NCI-H446 (cell line): ENCODE measurements at places on chromosomes 12 and 14.

- DNase-seq, result no peak
Measured at GRCh38 chr12:49925433-49926204, 21.9 kb upstream of the FAIM2 start.

DNA sequence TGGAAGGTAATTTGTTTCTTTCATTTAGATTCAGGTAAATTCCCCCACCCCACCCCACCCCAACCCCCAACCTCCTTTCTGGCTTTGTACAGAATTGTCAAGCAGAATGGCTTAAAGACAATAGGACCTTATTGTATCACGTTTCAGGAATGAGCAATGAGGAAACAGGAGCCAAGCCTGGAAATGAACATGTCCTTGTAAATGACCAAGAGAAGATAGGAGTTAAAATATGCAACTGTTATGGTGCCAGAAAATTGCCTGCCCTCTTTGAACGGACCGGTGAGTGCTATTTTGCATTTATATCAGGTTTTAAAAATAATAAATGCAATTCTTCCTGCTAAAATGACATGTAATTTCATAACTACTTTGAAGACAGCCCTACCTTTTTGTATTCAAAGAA, 141.6 kb upstream of the PELI2 start:
- DNase-seq, result no peak

GRCh38 chr12:102540815-102541385, 60.5 kb upstream of the IGF1 start:
- DNase-seq, result no peak

DNA sequence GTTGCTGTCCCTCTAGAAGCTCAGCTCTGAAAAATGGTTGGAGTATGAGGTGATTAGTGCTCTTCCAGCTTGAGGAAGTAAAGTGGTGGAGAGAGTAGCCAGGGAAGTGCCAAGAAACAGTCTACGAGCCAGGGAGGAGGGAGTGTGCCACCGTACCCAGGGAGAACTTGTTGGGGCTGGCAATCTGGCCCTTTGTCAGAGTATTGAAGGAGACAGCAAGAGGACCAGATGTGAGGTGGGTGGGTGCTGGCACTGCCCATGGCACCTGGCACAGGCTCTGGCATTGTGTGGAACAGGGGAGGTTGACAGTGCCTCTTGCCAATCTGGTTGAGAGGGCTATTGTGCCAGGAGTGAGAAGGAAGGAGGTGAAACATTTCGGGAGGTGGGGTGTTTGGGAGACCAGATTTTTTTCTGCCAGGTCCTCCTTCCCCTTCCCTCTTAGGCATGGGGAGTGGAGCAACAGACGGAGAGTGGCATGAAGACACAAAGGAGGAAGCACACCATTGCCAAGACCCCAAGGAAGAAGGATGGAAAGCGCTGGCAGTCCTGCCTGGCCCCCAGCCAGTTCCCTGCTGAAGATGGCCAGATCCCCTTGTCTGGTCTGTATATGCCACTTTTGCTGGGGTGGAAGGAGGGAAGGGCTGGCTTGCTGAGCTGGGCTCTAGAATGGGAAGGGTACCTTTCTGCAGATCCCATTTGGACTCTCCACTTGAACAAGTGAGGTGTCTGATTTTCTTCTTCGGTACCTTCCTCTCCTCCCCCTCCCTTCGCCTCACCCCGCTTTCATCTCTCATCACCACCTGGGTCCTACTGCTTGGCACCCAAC, 37.5 kb downstream of the ZFHX2 start:
- DNase-seq, result peak; percentile 96

DNA sequence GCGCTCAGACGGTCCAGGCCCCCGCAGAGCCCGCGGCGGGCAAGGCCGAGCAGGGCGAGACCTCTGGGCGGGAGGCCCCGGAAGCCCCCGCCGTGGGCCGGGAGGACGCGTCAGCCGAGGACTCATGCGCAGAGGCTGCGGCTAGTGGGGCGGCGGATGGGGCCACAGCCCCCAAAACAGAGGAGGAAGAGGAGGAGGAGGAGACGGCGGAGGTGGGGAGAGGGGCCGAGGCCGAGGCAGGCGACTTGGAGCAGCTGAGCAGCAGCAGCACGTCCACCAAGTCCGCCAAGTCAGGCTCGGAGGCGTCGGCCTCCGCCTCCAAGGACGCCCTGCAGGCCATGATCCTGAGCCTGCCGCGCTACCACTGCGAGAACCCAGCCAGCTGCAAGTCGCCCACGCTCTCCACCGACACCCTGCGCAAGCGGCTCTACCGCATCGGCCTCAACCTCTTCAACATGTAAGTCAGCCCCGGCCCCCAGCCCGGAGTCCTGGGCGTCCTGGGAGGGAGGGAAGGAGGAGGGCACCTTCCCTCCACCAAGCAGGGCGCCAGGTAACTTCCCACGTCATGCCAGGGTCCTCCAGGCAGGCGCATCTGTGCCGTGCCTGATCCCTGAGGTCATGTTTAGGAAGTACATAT, 72.4 kb downstream of the IQSEC3 start:
- DNase-seq, result no peak

GRCh38 chr12:104852102-104852501, 106.0 kb downstream of the SLC41A2 start:
- no peak for DNase-seq

- no peak for DNase-seq
Measured at GRCh38 chr14:91396959-91397815, 20.4 kb downstream of the CCDC88C start.

- peak; percentile 97 for DNase-seq
Measured at GRCh38 chr14:35341751-35342488, 49.7 kb downstream of the PSMA6 start.

DNA sequence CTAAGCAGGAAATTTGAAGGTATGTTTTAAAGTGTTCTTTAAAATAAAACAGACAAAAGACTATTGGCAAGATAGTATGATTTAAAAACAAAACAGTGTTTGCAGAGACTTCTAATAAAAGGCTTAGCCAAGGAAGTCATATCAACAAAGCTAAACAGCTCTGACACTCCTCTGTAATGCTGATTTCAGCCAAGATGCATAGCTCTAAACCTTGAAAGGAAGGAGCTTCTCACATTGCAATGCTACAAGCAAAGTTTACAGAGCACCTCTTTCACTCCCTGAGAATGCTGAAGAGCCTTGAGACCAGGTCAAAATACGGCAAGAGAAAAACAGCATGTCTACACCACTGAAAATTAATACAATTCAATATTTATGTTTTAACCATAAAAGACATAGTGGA, 51.8 kb downstream of the PARP11 start:
- DNase-seq, result no peak

- DNase-seq, result no peak
Measured at GRCh38 chr14:93262446-93262845, 55.4 kb downstream of the UBR7 start.

DNA sequence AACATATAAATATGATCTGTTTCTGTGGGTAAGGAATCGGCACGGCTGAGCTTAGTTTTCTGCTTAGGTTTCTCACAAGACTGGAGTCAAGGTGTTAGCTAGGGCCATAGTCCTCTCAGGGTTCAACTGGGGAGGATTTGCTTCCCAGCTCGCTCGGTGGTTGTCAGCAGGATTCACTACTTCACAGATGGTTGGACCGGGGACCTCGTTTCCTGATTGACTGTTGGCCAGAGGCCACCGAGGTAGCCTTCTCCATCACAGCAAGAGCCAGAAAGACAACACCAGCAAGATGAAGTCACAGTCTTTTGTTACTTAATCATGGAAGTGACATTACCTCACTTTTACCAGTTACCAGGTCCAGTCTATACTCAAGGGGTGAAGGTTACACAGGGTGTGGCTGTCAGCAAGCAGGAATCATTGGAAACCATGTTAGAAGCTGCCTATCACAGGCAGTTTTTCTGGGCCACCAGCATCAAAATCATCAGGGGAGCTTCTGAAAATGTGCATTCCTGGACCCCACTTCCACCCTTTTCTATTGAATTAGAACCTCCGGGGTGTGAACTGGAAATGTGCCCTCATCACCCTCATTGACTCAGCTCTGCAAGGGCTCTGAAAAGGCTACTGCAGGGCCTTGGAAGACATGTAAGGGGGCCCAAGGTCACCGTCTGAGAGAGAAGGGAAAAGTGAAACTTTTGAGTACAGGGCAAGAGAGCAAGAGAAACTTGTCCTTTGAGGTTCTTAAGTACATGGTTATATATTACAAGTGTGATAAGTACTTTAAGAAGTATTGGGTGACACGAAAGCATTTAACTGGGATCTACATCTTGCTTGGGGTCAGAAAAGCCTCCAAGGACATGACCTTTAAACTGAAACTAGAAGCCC, 10.9 kb downstream of the COPS7A start:
- DNase-seq, result no peak

GRCh38 chr12:95674631-95675030, 115.9 kb downstream of the NTN4 start:
- peak; percentile 98 for DNase-seq

DNA sequence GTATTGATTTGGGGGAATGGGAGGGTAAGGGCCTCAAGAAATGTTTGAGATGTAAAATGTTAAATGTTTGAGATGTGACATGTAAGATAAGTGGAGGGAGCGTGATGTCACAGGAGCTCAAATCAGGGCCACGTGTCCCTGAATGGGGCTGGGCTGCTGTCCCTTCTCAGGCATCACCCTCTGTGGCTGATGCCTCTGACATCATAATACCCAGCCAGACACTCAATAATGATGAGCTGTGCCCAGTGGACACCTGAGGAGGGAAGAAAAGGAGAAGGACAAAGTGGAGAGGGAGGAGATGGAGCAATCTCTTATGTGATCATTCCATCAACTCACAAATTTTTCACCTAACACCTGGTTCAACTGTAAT, 120.8 kb downstream of the SAMD4A start:
- DNase-seq, result no peak

GRCh38 chr12:13071305-13072280, 27.4 kb downstream of the FAM234B start:
- no peak for DNase-seq

- DNase-seq, result no peak
Measured at GRCh38 chr12:77248036-77248435, 182.7 kb upstream of the E2F7 start.

GRCh38 chr14:93984987-93985410, 8.6 kb upstream of the ASB2 start:
- DNase-seq, result no peak

GRCh38 chr12:14954269-14954668, 7.1 kb downstream of the ARHGDIB start:
- DNase-seq, result no peak

DNA sequence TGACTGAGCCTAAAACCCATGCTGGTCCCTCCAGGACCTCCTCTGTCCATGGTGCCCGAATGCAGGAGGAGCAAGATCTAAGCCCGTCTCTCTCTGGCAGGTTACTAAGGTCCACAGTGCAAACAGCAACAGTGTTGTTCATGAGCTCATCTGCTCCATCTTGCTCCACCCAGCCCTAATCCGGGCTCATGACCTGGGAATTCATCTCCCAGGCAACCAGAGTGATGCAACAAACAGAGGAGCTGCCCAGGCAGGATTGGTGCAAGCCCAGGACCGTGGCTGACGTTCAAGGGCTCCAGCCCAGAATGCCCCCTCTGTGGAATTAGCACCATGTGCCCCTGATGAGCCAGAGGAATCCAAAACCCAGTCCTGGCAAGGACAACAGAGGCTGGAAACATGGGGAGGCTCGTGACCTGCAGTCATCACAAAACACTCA, 29.9 kb downstream of the HSPB8 start:
- DNase-seq, result peak; percentile 44

GRCh38 chr14:105378873-105379685, 19.3 kb upstream of the TEX22 start:
- DNase-seq, result no peak

DNA sequence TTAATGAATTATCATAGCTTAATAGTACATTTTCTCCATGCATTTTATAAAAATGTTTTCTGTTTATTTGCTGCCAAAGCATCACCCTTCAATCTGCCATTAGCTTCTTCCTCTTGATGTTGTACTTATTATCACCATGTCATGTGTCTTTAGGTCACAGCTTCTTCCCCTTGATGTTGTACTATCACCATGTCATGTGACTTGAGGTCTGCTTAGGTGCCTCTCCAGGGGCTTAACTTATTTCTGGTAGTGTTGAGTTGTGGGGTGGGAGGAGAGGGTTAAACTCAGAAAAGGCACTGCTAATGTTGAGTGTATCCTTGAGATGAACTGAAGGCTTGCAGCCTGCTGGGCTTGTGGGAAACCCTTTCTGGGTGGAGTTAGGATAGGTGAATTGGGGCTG, 87.8 kb downstream of the DAAM1 start:
- no peak for DNase-seq

- no peak for DNase-seq
Measured at GRCh38 chr12:109737631-109738030, 24.0 kb downstream of the FAM222A start.

DNA sequence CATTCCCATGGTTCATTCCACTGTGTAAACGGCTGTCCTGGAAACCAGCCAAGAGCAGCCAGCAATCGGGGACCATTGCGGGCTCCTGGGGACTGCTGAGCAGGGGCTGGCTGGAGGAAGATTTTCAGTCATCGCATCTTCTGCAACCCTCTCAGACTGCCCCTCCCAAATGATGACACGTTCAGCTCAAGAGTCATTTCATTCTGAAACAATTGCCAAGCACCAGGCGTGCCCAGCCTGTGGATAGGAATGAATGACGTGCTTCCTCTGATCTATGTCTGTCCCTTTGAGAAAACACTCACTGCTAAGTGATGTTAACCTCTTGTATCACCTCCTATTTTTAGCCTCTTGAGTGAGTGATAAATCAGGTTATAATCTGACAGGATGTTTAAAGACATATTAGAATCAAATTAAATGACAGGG, 62.0 kb downstream of the NDUFA12 start:
- DNase-seq, result no peak

- no peak for DNase-seq
Measured at GRCh38 chr14:74299061-74299545, 3.6 kb downstream of the ABCD4 start.

DNA sequence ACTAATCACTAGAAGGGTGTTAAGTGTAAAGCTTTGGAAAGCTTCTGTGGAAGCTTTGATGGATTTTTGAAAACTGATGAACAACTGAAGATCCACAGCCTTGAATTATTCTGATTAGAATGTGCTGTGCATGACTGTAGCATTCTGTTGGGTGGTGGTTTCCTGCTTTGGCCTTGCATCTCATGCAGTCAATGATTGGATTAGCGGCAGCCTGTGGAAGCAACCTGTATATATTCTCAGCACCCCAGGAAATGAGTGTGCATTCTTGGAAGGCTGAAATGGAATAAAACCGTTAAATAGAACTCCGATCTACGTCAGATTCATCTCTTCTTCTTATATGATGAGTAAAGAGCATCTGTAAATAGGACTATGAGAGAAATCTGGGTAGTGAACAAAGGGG, 120.2 kb downstream of the SLC16A7 start:
- no peak for DNase-seq

DNA sequence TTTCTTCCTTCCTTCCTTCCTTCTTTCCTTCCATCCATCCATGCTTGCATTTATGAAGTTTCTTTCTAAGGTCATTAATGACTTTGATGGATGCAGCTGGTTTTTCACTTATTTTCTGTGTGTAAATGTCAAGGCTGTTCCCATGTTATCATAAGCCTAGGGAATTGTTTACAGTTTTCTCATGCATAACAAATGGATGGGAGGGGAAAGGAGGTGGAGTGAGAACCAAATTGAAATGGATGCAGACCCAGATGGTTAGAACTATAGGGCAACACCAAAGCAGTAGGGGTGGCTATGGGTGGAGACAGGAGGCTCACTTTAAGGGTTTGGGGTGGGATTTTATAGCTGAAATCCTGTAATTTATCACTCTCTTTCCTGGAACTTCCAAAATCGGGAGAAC, 146.2 kb downstream of the TPH2 start:
- no peak for DNase-seq
